ENCODE measurements at places on chromosomes 7 and 10.

GRCh38 chr10:17660921-17661320 is 17.0 kb downstream of the STAM start:
- DNase-seq = no peak

- DNase-seq = no peak
Observed at GRCh38 chr7:118312051-118312450, 87.5 kb downstream of the ANKRD7 start.

DNA sequence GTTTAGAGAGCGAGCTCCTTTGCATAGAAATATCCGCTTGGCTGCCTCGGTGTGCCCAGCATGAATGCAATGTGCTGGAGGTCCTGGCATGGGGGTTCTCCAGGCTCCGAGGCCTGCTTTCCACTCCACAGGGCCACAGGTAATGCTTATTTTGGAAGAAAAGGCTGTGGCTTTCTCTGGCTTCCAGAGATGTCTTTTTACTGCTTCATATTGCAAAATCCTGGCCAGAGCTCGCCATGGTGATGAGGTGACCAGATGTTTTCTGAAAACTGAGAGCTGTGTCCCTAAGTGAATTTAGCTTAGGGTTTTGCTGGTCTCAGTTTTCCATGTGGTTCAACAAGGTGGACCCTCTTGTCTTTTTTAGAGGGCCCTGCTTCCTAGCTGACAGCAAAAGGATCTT is 65.2 kb downstream of the BMPER start:
- DNase-seq = no peak

- no peak for DNase-seq
Observed at GRCh38 chr10:44774676-44775401, 136.3 kb upstream of the TMEM72 start.

GRCh38 chr10:20489961-20490360 is 407.1 kb downstream of the NEBL start:
- DNase-seq = no peak

- DNase-seq = no peak
Observed at GRCh38 chr7:103637094-103637493, 191.1 kb upstream of the SLC26A5 start.

All from anterior cingulate cortex (tissue), 58 donors.